ENCODE measurements at places on chromosomes 11 and 22.

GRCh38 chr11:10728154-10728553 is 22.9 kb upstream of the CTR9 start:
- DNase-seq = no peak

DNA sequence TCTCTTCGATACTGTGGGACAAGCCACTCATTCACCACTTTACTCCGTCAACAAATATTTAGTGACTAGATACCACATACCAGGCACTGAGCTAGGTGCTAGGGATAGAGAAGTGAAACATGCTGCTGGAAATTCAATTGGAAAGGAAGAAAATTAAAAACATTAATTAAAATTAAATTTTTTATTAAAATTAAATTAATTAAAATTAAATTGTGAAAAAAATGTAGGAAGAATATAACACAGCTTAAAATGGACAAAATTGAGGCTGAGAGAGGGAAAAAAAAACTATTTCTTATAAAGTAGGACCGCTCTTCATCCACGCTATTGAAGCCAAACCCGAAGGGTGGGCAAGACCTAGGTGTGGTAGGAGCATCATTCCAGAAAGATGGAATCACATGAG is 23.6 kb upstream of the LRRC55 start:
- no peak for DNase-seq

- no peak for DNase-seq
These were observed 119.7 kb downstream of the KIRREL3 start for GRCh38 chr11:126880872-126881271.

GRCh38 chr11:75477614-75477935 is 44.6 kb upstream of the KLHL35 start:
- no peak for DNase-seq

- DNase-seq = no peak
These were observed 79.8 kb upstream of the GRK3 start for GRCh38 chr22:25484521-25485315.

- no peak for DNase-seq
These were observed 15.7 kb downstream of the MYO18B start for GRCh38 chr22:25757686-25758085.

GRCh38 chr22:37951305-37951704 is 2.1 kb downstream of the C22orf23 start:
- DNase-seq = no peak

- no peak for DNase-seq
These were observed 2.9 kb upstream of the NXPE4 start for GRCh38 chr11:114598461-114598860.

- DNase-seq = no peak
These were observed 36.6 kb downstream of the TMEM45B start for GRCh38 chr11:129852125-129852740.

DNA sequence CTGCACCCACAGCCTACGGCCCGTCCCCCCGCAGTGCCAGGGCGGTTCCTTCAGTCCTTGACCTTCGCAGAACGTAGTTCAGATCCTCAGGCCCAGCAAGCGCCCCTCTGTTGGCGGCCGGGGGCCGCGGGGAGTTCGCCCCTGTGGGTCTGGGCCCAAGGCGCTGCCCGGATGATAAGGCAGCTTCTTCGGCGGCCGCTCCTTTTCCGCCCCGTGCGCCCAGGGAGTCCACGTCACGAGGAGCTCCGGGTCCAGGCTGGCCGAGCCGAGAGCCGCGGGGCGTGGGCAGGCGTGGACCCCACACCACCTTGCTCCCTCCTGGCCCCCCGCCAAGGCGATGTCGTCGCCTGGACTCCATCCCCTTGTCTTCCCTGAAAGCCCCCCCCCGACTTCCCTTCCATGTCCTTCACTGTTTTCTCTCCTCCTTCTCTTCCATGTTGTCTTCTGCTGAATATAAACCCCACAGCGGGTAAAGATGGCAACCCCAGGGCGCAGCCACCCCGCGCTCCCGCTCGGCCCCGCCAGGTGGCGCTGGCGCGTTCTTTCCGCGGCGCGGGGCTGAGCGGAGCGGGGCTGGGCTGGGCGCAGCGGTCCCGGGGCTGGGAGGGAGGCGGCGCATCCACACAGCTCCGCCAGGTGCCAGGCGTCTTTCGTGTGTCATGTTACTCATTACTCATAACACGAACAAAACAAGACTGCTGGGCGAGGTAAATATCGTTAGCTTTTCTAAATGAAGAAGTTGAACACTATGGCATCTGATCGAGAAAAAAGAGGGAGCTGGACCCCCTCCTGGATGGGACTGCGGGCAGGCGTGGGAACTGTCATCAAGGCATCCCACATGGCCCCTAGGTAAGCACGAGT is 321.0 kb downstream of the NTM start:
- DNase-seq = no peak

GRCh38 chr11:133180201-133180600 is 352.1 kb downstream of the OPCML start:
- no peak for DNase-seq

- DNase-seq = no peak
These were observed 852.6 kb upstream of the RAG2 start for GRCh38 chr11:37450613-37451012.

DNA sequence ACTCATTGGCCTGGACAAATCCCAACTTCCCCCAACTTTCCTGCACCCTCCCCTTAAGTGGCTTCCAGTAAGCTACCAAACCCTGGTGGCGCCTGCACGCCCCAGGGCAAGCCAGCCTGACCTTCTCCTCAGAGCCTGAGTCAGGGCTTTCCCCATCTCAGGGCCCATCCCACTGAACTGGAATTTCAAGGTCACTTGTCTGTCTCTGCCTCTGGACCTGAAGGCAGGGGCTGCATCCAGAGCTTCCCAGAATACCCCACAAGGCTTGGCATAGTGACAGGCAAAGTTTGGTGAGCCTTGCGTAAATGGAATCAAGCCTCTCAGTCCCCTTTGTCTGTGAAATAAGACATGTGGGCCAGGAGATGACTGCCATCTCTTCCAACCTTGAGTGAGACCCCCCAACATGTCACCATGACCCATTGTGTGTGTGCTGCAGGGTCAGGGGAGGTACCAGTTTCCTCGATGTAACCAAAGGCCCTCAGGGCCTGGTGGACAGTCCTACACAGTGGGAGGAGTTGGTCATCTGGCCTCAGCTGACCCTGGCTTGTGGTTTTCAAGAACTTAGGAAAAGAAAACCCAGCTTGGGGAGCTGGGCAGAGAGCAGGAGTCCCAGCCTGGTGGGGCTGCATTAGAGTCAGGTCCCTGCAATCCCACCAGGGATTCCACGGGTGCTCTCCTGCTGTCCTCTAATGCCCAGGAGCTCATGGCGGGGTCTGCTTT is 8.9 kb downstream of the ALX4 start:
- DNase-seq = no peak

DNA sequence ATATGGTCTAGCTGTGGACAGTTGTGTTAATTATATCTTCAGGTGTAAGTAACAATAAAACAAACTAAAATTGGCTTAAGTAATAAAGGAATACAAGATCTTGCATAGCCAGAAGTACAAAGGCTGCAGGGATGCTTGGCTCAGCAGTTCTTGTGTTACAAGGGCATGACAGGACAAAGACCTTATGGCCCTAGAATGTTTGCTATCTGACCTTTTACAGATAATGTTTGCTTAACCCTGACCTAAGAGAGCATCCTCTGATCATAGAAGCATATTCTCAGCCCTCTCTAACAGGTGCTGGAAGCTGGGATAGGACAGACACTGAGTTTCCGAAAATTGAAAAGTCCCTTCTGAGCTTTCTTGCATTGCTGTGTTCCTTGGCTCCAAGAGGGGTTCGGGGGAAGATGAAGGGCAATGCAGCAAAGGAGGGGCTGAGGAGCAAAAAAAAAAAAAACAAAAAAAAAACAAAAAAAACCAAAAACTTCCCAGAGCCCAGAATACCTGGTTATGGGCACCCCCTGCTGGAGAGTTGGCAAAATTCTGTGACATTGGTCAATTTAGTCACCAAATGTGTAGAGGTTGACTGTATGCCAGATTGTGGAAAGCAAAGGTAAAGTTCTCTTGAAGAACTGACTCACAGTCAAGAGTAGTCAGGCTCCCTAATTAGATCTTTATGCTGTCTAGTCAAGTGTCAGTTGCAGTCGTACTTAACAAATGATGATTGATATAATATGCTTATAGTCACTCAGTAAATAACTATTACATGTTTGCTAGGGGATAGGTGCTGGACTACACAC is 10.4 kb upstream of the HIKESHI start:
- DNase-seq = peak; percentile 17
